ENCODE measurements at places on chromosomes 12 and 14. TPM values are rescaled to one million over a fixed set of nuclear protein-coding genes. Genes with fewer than 3 reads are reported as not detected.

DNA sequence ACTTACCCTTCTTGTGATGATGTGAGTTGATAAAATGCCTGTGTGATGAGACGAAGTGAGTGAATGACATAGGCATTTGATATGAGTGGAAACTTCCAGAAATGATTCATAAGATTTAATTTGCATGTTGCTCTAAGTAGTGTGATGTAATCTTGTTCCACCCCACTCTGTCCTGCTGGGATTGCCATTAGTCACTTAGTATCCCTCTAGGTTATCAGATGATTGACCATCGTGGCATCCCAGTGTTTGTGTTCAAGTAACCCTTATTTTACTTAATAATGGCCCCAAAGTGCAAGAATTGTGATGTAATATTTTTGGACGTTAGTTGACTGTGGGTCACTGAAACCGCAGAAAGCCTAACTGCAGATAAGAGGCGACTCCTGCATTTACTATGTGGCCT, 214.4 kb upstream of the DIO2 start:
- DNase-seq: no peak

DNA sequence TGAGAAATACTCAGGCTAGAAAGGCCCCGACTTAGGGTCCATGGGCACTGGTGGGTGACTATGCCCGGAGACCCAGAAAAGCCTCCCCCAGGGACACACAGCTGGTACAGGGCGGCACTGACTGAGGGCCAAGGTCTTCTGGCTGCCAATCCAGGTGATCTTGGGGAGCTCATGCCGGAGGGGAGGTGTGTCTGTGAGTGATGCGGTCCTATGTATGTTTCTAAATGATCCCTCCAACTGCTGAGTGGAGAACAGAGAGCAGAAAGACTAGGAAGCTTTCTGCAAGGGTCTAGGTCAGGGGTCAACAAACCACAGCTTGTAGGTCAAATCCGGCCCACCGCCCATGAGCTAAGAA, 391 bp downstream of the SERPINA4 start:
- DNase-seq: no peak

Gene UNC119B
- polyA plus RNA-seq: 1.1 TPM

Gene RNASE8
- not detected for polyA plus RNA-seq
